ENCODE measurements at places on chromosomes 11 and 22. TPM values are rescaled to one million over a fixed set of nuclear protein-coding genes. Genes with fewer than 3 reads are reported as not detected.
A peak's percentile ranks its signal among the peaks of the same experiment; 100 is the strongest.

DNA sequence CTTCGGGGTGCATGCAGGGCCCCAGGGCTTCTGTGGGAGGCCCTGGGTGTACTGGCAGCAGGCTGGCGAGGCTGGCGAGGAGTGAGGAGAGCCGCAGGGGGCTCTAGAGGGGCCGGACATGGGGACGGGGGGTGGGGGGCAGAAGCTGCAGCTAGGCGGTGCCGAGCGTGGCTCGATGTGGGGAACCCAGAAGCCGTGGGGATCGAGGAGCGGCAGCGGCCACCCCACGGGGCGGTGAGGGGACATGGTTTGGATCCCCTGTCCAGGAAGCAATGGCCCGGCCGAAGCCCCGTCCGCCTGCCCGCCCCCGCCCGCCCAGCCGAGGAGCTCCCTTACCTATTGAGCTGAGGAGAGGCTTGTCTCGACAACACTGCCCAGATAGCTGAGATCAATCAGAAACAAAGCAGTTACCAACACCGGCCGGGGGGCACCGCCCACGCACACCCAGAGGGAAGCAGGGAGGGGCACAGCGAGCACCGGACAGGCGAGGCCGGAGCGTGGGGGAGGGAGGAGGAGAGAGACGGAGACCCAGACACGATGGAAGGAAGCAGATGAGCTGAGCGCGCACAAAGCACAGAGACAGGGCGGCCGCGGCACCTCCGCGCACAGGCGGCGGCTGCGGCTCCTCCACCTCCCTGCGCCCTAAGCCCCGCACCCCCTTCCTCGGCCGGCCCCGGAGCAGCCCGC, 38.7 kb downstream of the IGSF9B start:
- no peaks in the 10 kb centered on the region for H3K4me1 ChIP-seq
- DNase-seq = no peak
- no peak overlapping the region for H3K4me3 ChIP-seq
- H3K36me3 ChIP-seq = no peaks in the 10 kb centered on the region
- H3K27ac ChIP-seq = no peak overlapping the region
- H3K27me3 ChIP-seq = peaks cover 12% of the 10 kb centered on the region

FOLR2 gene
- not detected for total RNA-seq

IGSF9B gene
- total RNA-seq = 5.9 TPM

DNA sequence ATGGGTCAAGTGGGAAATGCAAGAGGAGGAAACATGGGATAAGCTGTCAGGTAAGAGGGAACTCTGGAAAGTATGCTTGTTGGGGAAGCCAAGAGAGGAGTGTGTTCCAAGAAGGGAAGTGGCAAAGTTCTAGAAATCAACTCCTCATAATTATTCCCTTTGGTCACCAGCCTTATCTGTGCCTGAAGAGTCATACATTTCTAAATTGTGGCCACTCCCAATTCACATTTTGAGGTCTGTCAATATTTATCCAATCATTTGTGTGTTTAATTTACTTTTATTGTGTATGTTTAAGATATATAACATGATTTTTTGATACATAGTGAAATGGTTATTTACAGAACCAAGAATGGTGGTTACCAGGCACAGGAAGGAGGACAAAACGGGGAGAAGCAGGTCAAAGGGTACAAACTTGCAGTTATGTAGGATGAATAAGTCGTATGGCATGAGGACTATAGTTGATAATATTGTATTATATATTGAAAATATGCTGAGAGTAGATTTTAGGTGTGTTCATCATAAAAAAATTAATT, 131.7 kb downstream of the GRIA4 start:
- DNase-seq = no peak
- no peak overlapping the region for H3K27ac ChIP-seq
- H3K36me3 ChIP-seq = no peaks in the 10 kb centered on the region
- no peak overlapping the region for H3K4me3 ChIP-seq
- peaks cover 18% of the 10 kb centered on the region for H3K4me1 ChIP-seq

OR52N4 gene
- total RNA-seq = not detected

HTATIP2 gene
- total RNA-seq = 3.4 TPM

DNA sequence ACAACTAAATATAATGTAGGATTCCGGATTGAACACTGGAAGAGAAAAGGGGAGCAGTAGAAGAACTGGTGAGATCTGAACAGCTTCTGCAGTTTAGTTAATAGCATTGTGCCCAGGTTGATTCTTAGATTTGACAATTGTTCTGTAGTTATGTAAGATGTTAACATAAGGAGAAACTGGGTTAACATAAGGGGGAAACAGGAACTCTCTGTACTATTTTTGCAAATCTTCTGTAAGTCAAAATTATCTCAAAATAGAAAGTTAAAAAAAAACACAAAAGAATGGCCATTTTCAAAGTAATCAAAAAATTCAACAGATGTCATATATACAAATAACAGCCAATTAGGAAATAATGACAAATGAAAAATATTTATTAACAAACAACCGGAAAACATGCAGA, 18.7 kb upstream of the LRP5 start:
- DNase-seq = no peak
- H3K27ac ChIP-seq = no peak overlapping the region
- H3K27me3 ChIP-seq = peaks cover 4% of the 10 kb centered on the region
- H3K36me3 ChIP-seq = no peaks in the 10 kb centered on the region

RTL10 gene
- total RNA-seq = 19.2 TPM

GRCh38 chr11:69978841-69979614, 99.1 kb upstream of the ANO1 start:
- no peak overlapping the region for H3K27ac ChIP-seq
- no peak for DNase-seq
- no peaks in the 10 kb centered on the region for H3K36me3 ChIP-seq
- H3K4me3 ChIP-seq = no peak overlapping the region

DNA sequence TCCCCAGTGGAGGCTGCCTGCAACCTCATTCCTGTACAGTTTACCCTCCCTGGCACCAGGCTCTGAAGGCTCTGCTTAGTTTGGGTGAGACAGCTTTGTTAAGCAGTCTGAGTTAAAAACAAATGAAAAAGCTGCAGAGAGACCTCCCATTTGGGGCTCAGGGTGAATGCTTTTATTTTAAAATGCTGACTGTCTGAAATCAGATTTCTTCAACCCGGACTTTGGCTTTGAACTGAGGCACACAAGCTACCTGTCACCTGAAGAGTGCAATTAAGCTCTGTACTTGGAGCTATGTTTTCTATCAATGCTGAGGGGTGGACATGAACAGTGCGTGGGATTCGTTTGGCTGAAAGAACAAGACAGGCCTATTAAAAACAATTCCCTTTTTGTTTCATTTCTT, 217.5 kb upstream of the SORL1-AS1 start:
- H3K4me1 ChIP-seq = peaks cover 27% of the 10 kb centered on the region
- no peak overlapping the region for H3K27ac ChIP-seq
- no peaks in the 10 kb centered on the region for H3K27me3 ChIP-seq

CRYBB2 gene
- total RNA-seq = not detected

DNA sequence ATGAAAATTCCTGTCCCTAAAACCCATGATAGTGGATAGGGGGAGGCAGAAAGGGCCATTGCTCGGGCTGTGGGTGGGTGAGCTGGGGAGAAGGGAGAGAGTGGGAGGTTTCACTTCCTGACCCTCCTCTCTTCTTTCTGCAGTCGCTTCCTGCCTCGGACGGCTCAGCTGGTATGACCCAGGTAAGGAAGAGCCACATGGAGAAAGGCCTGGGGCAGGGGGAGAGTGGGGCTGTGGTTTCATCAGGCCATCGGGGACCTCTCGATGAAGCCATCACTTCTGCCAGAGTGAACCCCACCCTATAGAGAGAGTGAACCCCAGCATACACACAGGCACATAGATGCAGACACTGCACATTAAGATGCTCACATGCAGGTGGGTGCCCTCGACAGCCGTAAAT, 12.6 kb downstream of the CD5 start:
- no peak overlapping the region for H3K4me3 ChIP-seq
- H3K36me3 ChIP-seq = no peaks in the 10 kb centered on the region
- no peak overlapping the region for H3K27ac ChIP-seq

FBLN1 gene
- 24.2 TPM for total RNA-seq

CELSR1 gene
- 37.4 TPM for total RNA-seq

CDON gene
- total RNA-seq = 17.3 TPM

GRCh38 chr11:134369656-134370525, 38.1 kb downstream of the GLB1L2 start:
- no peak for DNase-seq
- no peak overlapping the region for H3K4me3 ChIP-seq
- no peaks in the 10 kb centered on the region for H3K27me3 ChIP-seq
- H3K36me3 ChIP-seq = no peaks in the 10 kb centered on the region

DNA sequence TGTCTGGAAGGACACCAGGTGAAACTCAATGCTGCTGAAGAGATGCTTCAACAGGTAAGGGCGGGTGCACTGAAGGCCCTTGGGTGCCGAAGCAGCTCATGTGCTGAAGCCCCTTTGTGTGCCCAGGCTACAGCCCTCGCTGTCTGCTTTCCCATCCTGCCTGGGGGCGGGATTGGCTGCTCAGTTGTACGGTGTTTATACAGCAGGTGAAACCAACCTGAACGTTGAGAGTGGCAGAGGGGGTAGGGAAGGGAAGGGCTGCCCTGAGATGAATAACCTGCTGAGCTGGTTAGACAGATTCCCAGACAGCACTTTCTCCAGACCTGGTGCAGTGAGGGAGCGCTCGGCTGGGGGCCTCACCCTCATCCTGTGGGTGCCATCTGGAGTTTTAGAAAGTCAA, 75.7 kb downstream of the CYB5R2 start:
- no peak overlapping the region for H3K4me3 ChIP-seq
- no peak overlapping the region for H3K27ac ChIP-seq
- peaks cover 8% of the 10 kb centered on the region for H3K4me1 ChIP-seq
- H3K36me3 ChIP-seq = no peaks in the 10 kb centered on the region
- no peak for DNase-seq
- no peaks in the 10 kb centered on the region for H3K27me3 ChIP-seq

DNA sequence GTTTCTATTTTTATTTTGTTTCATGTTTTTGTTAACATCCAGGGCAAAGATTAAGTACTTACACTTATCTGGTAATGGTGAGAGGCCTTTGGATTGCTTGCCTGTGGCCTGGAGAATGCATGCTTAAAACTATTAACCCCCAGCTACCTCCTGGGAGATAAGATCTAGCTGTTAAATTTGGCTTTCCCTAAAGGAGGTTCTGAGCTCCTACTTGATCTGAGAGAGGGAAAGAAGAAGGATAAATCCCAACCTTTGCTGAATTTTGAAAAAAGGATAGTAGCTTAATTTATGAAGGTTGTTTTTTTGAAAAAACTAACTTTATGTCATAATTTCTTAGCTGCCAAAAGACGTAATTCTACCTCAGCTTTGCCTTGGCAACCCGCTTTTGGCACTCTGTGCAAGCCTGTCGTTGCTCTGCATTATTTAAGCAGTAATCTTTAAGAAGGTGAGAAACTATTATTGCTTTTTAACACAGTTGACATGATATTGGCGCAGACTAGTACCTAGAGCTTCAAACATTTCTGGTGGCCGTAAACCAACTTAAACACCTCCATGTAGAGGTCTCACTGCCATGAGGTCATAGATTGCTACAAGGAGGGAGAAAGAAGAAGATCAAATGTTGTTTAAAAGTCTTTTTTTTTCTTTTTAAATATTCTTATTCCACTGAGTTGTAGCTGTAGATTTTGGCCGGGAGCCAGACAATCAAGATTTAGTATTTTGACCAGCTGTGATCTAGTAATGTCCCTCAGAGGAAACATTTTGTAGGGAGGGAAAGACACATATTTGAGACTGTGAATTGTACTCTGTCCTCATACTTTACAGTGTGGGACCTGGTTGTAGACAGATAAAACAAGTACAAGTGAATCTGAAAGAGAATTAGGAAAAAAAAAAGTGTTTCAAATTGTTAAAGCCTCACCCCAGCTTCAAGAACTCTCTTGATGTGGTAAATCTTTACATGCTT, 74.4 kb downstream of the WNT11 start:
- H3K27me3 ChIP-seq = no peaks in the 10 kb centered on the region
- peak; percentile 59 for DNase-seq
- H3K4me3 ChIP-seq = no peak overlapping the region
- H3K4me1 ChIP-seq = peaks cover 46% of the 10 kb centered on the region
- no peaks in the 10 kb centered on the region for H3K36me3 ChIP-seq
- peak overlapping the region; percentile 89 for H3K27ac ChIP-seq

DNA sequence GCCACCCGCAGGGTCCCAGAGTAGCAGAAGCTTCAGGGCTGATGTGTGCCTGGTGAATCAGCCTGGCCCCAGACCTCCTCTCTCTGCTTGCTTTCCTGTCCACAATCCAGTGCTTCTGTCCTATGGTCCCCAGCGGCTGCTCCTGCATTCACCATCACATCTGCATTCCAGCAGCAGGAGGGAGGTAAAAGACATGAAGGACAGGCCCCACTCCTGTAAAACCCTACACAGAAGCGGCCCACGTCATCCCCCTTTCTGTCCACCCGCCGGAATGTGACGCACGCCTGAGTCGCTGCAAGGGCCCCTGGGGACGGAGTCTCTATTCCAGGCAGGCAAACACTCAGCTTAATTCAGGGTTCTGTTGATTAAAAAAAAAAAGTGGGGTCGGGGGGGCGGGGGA, 58.3 kb downstream of the CDKN1C start:
- no peak overlapping the region for H3K27ac ChIP-seq
- no peaks in the 10 kb centered on the region for H3K27me3 ChIP-seq
- no peak for DNase-seq
- no peak overlapping the region for H3K4me3 ChIP-seq

DNA sequence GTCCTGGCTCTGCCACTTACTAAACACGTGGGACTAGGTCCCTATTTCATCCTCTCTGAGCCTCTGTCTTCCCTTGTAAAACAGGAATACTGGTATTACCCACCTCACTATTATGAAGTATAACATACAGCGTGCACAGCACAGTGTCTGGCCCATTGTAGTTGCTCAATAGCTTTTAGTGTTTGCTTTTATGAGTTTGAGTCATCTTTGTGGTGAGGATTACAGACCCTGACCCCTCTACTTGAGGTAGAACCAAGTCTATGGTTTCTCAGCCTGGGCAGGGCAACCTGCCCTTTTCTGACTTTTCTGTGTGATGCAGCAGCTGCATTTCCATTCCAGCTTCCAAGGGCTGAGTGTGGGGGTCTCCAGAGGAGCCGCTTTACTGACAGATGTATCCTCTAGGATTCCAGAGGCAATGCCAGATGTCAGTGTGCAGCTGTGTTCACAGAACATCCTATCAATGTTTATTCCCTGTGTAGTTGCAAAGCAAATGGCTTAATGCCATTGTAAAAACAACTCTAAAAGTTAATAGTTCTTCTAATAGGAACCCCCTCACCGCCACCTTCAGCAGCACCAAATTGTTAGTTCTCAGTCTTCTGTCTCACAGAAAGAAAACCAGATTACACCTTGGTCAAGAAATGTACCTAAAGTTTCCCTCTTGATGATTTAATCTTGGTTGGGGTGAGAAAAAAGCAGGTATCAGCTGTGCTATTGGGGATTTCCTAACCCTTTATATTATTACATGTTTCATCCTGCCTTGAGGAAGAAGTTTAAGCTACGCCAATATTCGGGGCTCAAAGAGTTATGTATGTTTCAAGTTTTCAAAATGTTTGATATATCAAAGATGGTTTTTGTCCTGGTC, 16.8 kb downstream of the PRR5L start:
- peaks cover 42% of the 10 kb centered on the region for H3K27me3 ChIP-seq
- H3K27ac ChIP-seq = no peak overlapping the region
- H3K36me3 ChIP-seq = no peaks in the 10 kb centered on the region
- no peak overlapping the region for H3K4me3 ChIP-seq
- H3K4me1 ChIP-seq = no peaks in the 10 kb centered on the region
- DNase-seq = peak; percentile 60
